Endothelial cell of umbilical vein (primary cell): ENCODE measurements at places on chromosomes 6 and 20. TPM values are rescaled to one million over a fixed set of nuclear protein-coding genes. Genes with fewer than 3 reads are reported as not detected.

Gene DLL1
- 2.0 and 2.3 TPM in 2 replicates for total RNA-seq

Gene SIRPA
- 58.3 and 59.2 TPM in 2 replicates for total RNA-seq

Gene RCAN2
- 0.33 and 0.46 TPM in 2 replicates for total RNA-seq

Gene C20orf144
- total RNA-seq = not detected in 2 replicates

Gene TP53RK
- total RNA-seq = 11.8 and 13.1 TPM in 2 replicates

Gene MAS1
- not detected in 2 replicates for total RNA-seq

Gene C20orf96
- 17.0 and 20.0 TPM in 2 replicates for total RNA-seq

Gene PNLDC1
- not detected in 2 replicates for total RNA-seq

Gene KHDC1
- 3.3 and 3.7 TPM in 2 replicates for total RNA-seq

Gene LINC00237
- total RNA-seq = not detected in 2 replicates

Gene POU5F1
- total RNA-seq = not detected in 2 replicates

Gene LCA5
- total RNA-seq = 4.2 and 4.9 TPM in 2 replicates

DNA sequence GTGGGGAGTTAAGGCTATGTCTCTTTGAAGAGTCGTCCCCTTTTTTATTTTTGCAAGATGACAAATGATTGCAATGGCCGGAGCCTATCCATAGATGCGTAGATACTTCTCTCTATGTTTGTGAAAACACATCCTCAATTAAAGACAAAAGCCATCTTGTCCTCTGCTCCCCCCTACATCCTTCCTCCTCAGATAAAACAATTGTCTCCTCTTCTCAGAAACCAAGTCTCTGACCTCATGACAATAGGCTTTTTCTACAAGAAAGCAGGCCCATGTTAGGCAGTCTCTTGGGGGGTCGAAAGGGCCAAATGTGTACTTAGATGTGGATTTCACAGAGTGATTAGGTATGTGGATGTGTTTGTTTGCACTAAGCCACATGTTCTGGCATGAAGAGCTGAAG lies 51.1 kb upstream of the SSTR4 start:
- DNase-seq = no peak
- no peak overlapping the region for H3K27ac ChIP-seq
- no peaks in the 10 kb centered on the region for H3K4me1 ChIP-seq
- H3K36me3 ChIP-seq = no peaks in the 10 kb centered on the region

DNA sequence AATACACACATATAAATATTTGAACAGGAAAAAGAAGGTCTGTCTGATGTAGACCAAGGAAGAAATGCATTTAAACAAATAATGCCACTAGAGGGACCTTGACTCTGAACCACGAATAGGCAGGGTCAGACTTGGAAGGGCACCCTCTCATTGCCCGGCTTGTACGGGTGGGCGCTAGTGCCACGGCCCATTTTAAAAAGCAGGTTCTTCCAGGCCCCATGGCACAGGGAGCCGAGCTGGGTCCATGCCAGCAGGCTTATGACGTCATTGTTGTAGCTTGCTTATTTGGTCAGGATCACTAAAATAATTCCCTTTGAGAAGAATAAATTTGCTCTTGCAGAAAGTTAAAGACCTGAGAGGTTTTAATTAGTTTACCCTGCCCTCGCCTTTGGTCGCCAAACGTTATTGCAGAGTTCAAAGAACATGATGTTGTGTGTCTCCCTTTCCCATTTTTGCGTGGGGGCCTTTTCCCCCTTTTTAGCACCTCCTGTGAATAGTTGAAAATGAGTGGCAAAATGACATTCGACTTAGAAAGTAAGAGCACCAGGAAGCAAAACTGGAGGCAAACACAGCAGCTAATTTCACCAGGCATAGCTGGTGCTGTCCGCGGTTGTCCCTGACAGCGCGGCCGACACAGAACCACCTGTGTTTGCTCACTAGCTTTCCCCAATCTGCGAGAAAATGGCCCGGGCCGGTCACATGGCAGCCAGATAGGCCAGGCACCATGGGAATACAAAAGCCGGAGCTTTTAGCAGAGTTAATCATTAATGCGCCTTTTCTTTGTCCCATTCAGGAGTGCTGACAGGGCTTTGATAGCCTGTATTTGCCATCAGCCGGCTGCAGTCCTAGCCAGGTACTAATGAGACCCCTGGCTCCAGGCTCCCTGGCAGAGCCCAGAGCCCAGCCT lies 93.8 kb downstream of the FOXA2 start:
- H3K27ac ChIP-seq = no peak overlapping the region
- DNase-seq = no peak
- no peaks in the 10 kb centered on the region for H3K36me3 ChIP-seq
- no peak overlapping the region for H3K4me3 ChIP-seq

GRCh38 chr6:104606361-104606760 lies 253.4 kb downstream of the HACE1 start:
- no peak for DNase-seq
- no peak overlapping the region for H3K27ac ChIP-seq
- H3K4me1 ChIP-seq = no peaks in the 10 kb centered on the region
- no peaks in the 10 kb centered on the region for H3K27me3 ChIP-seq

DNA sequence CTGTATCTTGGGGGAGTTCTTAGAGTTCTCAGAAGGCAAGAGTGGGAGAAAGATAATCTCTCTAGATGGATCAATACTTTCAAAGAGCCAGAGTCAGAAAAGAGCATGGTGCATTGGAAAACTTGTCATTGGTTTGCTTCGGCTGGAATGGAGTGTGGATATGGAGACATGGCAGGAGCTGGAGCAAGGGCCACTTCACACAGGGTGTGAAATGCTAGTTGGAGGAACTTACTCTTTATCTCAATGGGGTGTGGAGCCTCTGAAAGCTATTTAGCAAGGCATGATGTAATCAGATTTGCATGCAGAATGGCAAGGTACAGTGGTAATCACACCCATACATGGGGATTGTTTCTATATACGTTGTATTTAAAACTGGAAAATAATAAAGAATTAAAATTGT lies 31.5 kb upstream of the PAQR8 start:
- no peak for DNase-seq
- H3K4me3 ChIP-seq = no peak overlapping the region
- H3K27ac ChIP-seq = no peak overlapping the region
- H3K27me3 ChIP-seq = peaks cover 7% of the 10 kb centered on the region

GRCh38 chr20:54188132-54188849 lies 14.5 kb upstream of the CYP24A1 start:
- no peaks in the 10 kb centered on the region for H3K4me1 ChIP-seq
- H3K27ac ChIP-seq = no peak overlapping the region
- H3K4me3 ChIP-seq = no peak overlapping the region
- H3K27me3 ChIP-seq = peaks cover 3% of the 10 kb centered on the region
- DNase-seq = no peak

- no peaks in the 10 kb centered on the region for H3K36me3 ChIP-seq
- H3K4me1 ChIP-seq = peaks cover 49% of the 10 kb centered on the region
Measured at GRCh38 chr6:17851001-17851719, 136.3 kb downstream of the KIF13A start.

- H3K27ac ChIP-seq = no peak overlapping the region
- DNase-seq = no peak
- no peak overlapping the region for H3K4me3 ChIP-seq
- no peaks in the 10 kb centered on the region for H3K4me1 ChIP-seq
- no peaks in the 10 kb centered on the region for H3K27me3 ChIP-seq
Measured at GRCh38 chr20:57007171-57007540, 259.3 kb downstream of the BMP7 start.

DNA sequence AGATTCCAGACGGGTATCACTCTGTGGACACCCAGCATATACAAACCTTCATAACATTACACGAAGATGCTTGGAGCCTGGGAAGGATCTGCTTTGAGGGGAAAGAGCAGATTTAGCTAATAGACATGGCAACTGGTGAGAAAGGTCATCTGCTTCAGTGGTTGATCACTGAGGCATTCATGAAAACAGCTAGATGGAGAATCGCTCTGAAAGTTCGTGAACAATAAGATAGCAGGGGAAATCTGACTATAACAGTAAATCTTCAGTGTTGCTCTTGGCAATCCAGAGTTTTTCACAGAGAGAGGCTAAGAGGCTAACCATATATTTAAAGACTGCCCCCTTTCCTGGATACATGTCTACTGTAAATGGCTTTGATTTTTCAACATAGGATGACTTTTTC lies 245.3 kb downstream of the FARS2 start:
- H3K27me3 ChIP-seq = no peaks in the 10 kb centered on the region
- H3K4me3 ChIP-seq = no peak overlapping the region
- no peak overlapping the region for H3K27ac ChIP-seq

DNA sequence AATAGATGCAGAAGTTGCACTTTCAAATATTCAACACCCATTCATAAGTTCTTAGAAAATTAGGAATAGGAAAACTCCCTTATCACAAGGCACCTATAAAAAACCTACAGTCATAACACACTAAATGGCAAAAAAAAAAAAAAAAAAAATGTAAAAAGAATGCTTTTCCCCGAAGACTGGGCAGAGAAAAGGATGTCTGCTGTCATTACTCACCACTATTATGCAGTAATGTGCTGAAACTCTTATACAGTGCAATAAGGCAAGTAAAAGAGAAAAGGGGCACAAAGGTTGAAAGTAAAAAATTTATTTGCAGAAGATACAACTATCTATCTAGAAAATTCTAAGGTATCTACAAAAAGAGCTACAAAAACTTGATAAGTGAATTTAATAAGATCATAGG lies 607.8 kb upstream of the ARID1B start:
- no peak overlapping the region for H3K4me3 ChIP-seq
- H3K36me3 ChIP-seq = no peaks in the 10 kb centered on the region
- H3K27ac ChIP-seq = no peak overlapping the region
- H3K4me1 ChIP-seq = peaks cover 17% of the 10 kb centered on the region

GRCh38 chr6:159440911-159441703 lies 251.9 kb downstream of the SOD2 start:
- no peaks in the 10 kb centered on the region for H3K36me3 ChIP-seq
- no peaks in the 10 kb centered on the region for H3K27me3 ChIP-seq
- H3K4me1 ChIP-seq = no peaks in the 10 kb centered on the region
- H3K27ac ChIP-seq = no peak overlapping the region
- no peak overlapping the region for H3K4me3 ChIP-seq
- DNase-seq = no peak

DNA sequence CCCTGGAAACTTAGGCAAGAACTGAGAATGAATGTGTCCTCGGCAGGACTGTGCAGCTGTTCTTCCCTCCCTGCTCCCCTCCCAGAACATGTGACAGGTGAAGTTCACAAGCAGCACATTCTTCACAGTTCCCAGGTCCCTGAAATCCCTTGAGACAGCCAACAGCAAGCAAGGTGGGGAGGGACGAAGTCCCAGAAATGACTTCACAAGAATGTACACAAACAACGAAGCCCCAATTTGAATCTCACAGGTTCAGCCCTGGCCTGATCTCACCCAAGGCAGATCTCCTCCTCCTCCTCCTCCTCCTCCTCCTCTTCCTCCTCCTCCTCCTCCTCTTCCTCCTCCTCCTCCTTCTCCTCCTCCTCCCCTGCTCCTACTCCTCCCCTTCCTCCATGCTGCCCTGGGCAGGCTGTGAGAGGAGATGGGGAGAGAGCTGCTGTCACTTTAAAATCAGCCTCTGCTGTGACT lies 32.4 kb downstream of the WRNIP1 start:
- DNase-seq = no peak
- H3K36me3 ChIP-seq = no peaks in the 10 kb centered on the region
- peaks cover 16% of the 10 kb centered on the region for H3K4me1 ChIP-seq
- H3K27ac ChIP-seq = no peak overlapping the region
- no peaks in the 10 kb centered on the region for H3K27me3 ChIP-seq
- no peak overlapping the region for H3K4me3 ChIP-seq

DNA sequence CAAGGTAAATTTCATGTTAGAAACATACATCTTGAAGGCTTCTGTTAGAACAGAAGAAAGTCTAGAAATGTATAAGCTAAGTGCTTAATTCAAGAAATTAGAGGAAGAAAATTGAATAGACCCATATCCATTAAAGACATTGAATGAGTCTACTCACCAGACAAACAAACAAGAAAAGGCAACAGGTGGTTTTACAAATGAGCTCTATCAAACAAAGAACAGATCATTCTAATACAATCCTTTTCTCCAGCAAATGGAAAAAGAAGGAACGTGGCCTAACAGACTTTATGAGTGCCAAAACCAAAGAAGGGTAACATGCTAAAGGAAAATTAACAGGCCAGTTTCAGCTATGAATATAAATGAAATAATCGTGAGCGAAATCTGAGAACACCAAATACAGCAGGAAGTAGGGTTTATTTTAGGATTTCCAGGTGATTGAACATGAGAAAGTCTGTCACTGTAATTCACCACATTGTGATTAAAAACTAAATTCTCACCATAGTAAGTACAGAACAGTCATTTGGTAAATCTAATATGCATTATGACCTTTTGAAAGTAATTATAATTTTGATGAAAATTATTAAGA lies 22.6 kb downstream of the MTHFD1L start:
- no peaks in the 10 kb centered on the region for H3K27me3 ChIP-seq
- no peak overlapping the region for H3K4me3 ChIP-seq
- H3K27ac ChIP-seq = no peak overlapping the region
- peaks cover 14% of the 10 kb centered on the region for H3K36me3 ChIP-seq
- no peak for DNase-seq

DNA sequence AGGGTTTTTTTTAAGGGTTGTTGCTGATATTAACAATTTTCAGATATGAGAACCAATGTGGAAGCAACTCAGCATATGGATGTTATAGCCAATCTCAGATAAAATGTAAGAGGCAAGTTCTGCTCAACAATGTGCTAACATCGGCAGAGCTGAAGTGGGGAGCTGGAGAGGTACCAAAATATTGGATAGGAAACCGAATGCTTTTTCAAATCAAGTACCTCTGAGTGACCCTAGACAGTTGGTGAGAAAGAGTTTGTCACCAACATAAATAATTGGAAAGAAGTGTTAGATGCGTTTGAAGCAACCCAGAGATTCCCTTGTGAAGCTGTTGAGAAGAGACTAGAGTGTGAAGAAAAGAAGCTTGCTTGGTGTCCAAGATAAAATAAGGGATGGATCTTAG lies 140.7 kb downstream of the SOX4 start:
- no peak overlapping the region for H3K27ac ChIP-seq
- no peaks in the 10 kb centered on the region for H3K36me3 ChIP-seq
- no peaks in the 10 kb centered on the region for H3K27me3 ChIP-seq
- H3K4me3 ChIP-seq = no peak overlapping the region
- no peak for DNase-seq

GRCh38 chr6:97095311-97095850 lies 170.9 kb downstream of the KLHL32 start:
- no peak overlapping the region for H3K4me3 ChIP-seq
- no peaks in the 10 kb centered on the region for H3K4me1 ChIP-seq
- no peak for DNase-seq
- H3K27me3 ChIP-seq = no peaks in the 10 kb centered on the region
- no peaks in the 10 kb centered on the region for H3K36me3 ChIP-seq

DNA sequence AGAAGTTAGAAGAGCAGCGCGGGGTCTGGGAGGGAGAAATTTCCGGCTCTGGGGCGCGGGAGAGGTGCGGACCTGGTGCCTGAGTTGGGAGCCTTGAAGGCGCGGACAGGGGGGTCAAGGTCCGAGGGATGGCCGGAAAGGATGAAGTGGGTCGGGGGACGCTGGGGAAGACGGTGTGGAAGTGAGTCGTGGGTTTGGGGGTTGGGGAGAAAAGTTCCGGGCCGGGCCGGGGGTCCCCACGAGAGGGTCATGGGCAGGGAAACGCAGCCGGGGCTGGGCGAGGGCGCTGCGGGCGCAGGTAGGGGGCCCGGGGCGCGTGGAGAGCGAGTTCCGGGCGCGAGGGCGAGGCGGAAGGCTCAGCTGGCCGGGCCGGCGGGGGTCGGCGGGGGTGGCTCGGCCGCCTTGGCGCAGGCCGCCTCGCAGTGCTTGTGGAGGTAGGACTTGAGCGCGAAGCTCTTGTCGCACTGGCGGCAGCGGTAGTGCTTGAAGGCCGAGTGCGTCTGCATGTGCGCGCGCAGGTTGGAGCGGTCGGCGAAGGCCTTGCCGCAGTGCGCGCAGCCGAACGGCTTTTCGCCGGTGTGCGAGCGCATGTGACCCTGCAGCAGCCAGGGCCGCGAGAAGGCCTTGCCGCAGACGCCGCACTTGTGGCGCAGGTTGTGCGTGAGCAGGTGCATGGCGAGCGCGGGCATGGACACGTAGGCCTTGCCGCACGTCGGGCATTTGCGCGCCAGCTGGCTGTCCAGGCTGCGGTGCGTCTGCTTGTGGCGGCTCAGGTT lies 10.5 kb upstream of the SRXN1 start:
- no peak overlapping the region for H3K4me3 ChIP-seq
- DNase-seq = no peak
- no peaks in the 10 kb centered on the region for H3K36me3 ChIP-seq
- no peak overlapping the region for H3K27ac ChIP-seq
- no peaks in the 10 kb centered on the region for H3K4me1 ChIP-seq
